Suppressor macrophage treated with lipopolysaccharide for 4 hours (primary cell): ENCODE measurements at places on chromosomes 13 and 19.

DNA sequence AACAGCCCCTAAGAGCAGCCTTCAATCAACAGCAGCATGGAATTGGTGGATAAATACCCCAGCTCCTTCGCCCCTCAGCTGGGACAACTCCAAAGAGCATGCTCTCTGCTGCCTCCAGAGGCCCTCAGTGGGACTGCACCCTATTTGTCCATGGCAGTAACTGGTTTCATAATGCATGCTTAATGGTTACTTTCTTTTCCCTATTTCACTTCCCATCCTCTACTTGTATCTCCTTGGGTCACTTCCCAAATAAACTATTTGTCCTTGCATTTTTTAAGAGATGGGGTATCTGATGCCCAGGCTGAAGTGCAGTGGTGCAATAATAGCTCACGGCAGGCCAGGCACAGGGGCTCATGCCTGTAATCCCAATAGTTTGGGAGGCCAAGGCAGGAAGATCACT is 13.5 kb upstream of the TPM4 start:
- peak; percentile 88 for DNase-seq

GRCh38 chr13:79989217-79989661 is 351.7 kb downstream of the SPRY2 start:
- no peak for DNase-seq

GRCh38 chr19:34772697-34773554 is at the start of gene ZNF599:
TSS of gene ZNF599 (minus strand) at chr19:34773215. CDS start at chr19:34772841, 374 bp downstream.
- peak; percentile 94 for DNase-seq

GRCh38 chr13:39676315-39676876 is 20.9 kb downstream of the COG6 start:
- peak; percentile 64 for DNase-seq

DNA sequence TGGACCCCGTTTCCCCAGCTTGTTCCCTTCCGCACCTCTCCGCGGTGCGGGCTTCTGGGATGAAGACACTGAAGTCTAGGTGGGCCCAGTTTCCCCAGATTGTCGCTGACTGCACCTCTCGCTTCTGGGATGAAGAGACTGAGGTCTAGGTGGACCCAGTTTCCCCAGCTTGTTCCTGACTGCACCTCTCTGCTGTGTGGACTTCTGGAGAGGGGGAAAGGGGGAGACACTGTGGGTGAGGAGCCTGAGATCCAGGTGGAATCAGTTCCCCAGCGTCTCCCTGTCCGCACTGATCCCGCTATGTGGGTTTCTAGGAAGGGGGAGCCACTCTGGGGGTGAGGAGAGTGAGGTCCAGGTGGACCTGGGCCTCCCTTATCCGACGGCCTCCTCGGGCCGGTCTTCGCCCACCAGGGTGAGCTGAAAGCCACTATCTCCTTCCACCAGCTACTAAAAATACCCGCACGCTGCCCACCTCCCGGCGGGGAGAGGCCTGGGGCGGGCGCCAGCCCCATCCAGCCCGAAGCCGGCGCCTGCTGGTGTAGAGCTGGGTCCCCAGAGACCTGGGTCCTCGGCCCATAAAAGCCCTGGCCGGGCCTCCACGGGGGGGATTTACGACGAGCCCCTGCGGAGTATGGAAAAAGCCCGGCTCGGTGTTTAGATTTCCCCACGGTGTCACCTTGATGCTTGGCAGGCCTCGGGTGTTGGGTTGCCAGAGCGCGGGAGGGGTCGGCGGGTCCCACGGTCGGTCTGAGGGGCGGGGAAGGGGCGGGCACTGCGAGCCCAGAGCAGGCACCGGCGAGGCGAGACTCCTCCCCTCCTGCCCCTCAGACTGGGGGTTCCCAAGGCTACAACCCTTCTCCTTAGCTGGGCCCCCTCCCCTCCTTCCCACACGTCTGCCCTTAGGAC is 10.6 kb downstream of the FUT6 start:
- DNase-seq: no peak

DNA sequence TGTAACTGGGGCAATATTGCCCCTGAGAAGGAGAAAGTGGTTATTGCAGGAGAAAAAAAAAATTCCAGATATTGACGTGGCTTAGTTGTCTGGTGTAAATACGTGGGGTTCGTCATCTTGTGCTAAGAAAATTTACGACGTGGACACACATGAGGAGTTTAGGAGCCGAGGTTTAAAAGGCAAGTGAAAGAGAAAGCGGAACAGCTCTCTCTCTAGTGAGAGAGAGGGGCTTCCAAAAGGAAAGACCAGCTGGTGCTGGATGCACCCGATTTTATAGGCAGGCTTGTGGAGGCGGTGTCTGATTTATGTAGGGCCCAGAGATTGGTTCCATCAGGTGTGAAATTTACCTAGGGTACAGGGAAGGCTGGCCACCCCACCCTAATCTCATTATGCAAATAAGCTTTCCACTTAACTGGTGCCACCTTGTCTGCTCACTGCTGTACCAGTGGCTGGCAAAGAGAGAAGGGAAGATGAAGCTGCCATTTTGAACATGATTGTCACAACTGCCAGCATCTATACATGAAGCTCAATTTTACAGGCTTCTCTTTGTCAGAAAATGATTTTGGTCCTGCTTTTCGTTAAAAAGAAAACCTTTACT is 845.1 kb downstream of the DACH1 start:
- no peak for DNase-seq

- no peak for DNase-seq
Observed at GRCh38 chr13:107329991-107330390, 762.1 kb upstream of the ARGLU1 start.

- DNase-seq: no peak
Observed at GRCh38 chr13:61695147-61695546, 279.5 kb upstream of the PCDH20 start.

DNA sequence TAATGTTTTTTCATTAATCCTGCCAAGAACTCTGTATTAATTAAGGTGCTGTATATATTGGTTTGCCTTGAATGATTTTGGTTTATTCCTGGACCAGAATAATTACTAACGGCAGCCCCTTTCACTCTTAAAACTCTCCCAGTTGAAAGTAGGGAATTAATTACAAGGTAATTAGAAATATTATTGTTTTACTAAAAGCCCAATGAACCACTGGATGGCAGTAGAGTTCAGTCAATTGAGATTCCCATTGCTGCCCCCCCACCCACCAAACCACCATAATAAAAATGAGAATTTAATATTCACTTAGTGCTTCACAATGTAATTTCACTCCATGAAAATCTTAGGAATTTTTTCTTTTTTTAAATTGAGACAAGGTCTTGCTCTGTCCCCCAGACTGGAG is 13.7 kb downstream of the WBP4 start:
- DNase-seq: peak; percentile 46

- DNase-seq: no peak
Observed at GRCh38 chr13:35473802-35474201, 2.7 kb downstream of the MAB21L1 start.

- no peak for DNase-seq
Observed at GRCh38 chr13:72530471-72530870, 197.0 kb downstream of the MZT1 start.

GRCh38 chr19:11798391-11799330 is at the start of gene ZNF491:
TSS of gene ZNF491 (plus strand) at chr19:11798523. CDS start at chr19:11805954, 7,431 bp downstream.
- peak; percentile 90 for DNase-seq

GRCh38 chr13:88022431-88023208 is 351.4 kb downstream of the SLITRK5 start:
- DNase-seq: peak; percentile 23

DNA sequence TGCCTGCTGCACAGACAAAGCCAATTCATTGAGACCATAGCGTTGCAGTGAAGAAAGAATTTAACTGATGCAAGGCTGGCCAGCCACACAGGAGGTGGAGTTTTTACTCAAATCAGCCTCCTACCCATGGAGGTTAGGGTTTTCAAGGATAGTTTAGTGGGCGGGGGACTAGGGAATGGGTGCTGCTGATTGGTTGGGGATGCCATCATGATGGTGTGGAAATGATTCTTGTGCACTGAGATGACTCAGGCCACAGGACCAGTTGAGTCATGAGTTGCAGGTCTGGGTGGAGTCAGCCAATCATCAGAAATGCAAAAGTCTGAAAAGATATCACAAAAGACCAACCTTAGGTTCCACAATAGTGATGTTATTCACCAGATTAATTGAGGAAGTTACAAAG is 359.6 kb downstream of the FOXO1 start:
- DNase-seq: peak; percentile 3

- no peak for DNase-seq
Observed at GRCh38 chr13:113393226-113393562, 29.3 kb upstream of the GRTP1 start.

GRCh38 chr13:87234981-87235380 is 436.2 kb upstream of the SLITRK5 start:
- DNase-seq: no peak

DNA sequence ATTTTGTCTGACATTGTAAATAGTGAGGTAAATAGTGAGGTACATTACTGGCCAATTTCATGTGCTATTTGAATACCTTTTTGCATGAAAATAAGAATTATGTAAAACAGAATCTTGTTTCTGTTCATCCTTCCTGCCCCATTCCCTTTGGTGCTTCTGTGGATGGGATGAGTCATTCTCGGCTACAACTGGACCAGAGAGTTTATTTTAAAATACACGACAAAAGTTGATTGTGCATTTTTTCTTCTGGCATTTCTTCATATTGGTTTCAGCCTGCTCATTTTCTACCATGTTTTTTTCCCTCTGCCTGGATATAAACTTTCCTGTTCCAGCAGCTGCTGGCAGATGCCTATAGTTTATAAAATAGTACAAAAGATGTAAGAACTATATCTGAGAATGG is 107.5 kb downstream of the CYSLTR2 start:
- DNase-seq: no peak

DNA sequence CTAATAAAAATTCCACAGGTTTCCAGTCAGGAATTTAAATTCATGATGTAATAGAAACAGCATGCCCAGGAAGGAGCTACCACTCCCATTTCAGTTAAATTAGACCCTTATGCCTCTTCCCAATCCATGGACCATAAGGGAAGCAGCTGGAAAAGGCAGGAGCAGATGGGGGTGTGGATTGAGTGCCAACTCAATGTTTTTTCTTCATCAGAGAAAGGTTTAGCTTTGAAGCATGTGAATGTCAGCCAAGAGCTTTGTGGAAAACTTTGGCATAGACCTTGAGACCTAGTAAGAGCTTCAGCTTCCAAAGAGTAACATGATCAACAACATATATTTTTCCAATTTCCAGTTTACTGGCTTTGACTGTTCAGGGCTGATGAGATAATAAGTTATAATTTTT is 2139.9 kb downstream of the PCDH9 start:
- no peak for DNase-seq

GRCh38 chr19:14006766-14007562 is 844 bp upstream of the RFX1 start:
- DNase-seq: no peak

GRCh38 chr13:93254775-93255174 is 28.2 kb downstream of the GPC6 start:
- DNase-seq: no peak

- peak; percentile 51 for DNase-seq
Observed at GRCh38 chr13:29847501-29847983, 2.9 kb downstream of the UBL3 start.

DNA sequence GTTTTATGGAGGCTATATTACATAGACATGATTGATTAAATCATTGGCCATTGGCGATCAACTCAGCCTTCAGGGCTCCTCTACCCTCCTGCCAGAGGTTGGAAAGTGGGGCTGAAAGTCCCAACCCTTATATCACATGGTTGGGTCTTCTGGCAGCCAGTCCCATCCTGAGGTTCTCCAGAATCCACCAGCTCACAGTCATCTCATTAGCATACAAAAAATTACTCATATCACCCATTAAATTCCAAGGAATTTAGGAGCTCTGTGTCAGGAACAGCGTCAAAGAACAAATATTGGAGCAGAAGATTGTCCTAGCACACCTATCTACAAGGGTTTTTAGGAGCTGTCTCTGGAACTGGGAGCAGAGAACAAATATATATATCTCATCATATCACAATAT is 39.4 kb upstream of the FARP1 start:
- DNase-seq: no peak
